ENCODE measurements at places on chromosomes 1 and 21. TPM values are rescaled to one million over a fixed set of nuclear protein-coding genes. Genes with fewer than 3 reads are reported as not detected.
A peak's percentile ranks its signal among the peaks of the same experiment; 100 is the strongest.

GRCh38 chr1:175034775-175035174 lies 11.6 kb upstream of the MRPS14 start:
- no peak overlapping the region for H3K4me3 ChIP-seq
- H3K27ac ChIP-seq: no peak overlapping the region
- peaks cover 1% of the 10 kb centered on the region for H3K4me1 ChIP-seq
- no peak for DNase-seq
- H3K36me3 ChIP-seq: no peaks in the 10 kb centered on the region
- H3K27me3 ChIP-seq: no peaks in the 10 kb centered on the region

DNA sequence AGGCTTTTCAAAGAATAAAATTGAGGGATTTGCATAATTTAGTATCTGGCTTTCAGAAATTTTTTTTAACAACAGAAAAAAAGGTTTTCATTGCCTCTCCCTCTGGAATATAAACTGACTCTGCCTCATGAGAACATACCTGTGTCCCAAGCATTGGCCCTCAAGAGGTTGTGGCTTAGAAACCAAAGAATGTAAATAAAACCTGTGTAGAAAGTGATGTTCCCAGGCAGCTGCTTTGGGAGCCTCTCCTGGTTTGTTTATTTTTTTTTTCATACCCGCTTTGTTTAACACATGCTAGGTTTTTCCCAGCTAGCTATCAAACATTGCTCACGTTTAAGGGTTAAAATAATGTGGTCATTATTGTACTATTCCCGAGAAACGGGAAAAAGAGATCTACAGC lies 40.5 kb upstream of the IFNAR2 start:
- H3K36me3 ChIP-seq: no peaks in the 10 kb centered on the region

- H3K36me3 ChIP-seq: no peaks in the 10 kb centered on the region
- H3K27me3 ChIP-seq: no peaks in the 10 kb centered on the region
- H3K4me1 ChIP-seq: no peaks in the 10 kb centered on the region
- no peak for DNase-seq
- H3K27ac ChIP-seq: no peak overlapping the region
Measured at GRCh38 chr1:193827516-193827915, 641.1 kb upstream of the B3GALT2 start.

GRCh38 chr1:24770881-24771280 lies 25.6 kb downstream of the CLIC4 start:
- no peaks in the 10 kb centered on the region for H3K27me3 ChIP-seq
- H3K27ac ChIP-seq: peak overlapping the region; percentile 73
- H3K4me1 ChIP-seq: peaks cover 25% of the 10 kb centered on the region

DNA sequence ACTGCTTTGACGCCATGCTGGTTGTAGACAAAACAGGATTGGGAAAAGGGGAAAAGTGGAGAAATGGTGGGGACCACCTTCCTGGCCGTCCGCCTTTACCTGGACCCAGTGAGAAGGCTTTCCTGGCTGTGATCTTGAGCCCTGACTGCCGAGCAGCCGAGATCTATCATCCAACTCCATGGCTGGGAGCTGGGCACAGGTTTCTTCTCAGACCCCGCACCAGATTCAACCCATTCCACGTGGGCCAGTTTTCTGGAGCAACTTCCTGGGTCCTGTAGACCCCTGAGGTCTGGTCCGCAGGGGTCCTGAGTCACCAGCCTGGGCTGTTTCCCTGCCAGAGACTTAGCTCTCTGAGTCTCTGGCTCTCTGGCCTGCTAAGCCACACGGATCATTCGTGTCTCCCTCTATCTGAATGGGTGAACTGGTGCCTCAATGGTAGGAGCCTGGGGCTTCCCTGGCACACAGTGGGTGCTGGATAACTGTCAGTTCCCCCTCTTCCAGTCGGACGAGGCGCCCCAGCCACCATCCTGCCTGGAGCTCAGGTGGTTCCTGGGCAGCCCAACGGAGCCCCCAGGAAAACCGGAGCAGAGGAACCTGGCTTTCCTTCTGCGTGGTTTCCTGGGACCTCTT lies 4.5 kb upstream of the NPHP4 start:
- no peak overlapping the region for H3K27ac ChIP-seq
- no peak for DNase-seq
- no peak overlapping the region for H3K4me3 ChIP-seq
- no peaks in the 10 kb centered on the region for H3K27me3 ChIP-seq

DNA sequence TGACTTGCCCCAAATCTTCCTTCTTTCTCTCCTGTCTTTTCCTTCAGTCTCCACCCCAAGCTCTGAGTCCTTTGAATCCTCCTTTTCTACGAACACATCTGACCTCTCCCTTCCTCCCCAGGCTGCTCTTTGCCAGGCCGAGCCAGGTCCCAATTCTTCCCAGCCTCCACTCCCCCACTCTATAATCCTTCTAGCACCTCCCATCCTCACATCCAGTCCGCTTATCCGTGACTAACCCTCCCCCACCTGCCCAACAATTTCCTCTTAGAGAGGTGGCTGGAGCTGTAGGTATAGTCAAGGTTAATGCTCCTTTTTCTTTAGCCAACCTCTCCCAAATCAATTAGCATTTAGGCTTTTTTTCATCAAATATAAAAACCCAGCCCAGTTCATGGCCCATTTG lies 9.5 kb upstream of the HPDL start:
- DNase-seq: no peak
- H3K27ac ChIP-seq: no peak overlapping the region
- H3K4me1 ChIP-seq: no peaks in the 10 kb centered on the region
- no peaks in the 10 kb centered on the region for H3K36me3 ChIP-seq
- H3K27me3 ChIP-seq: no peaks in the 10 kb centered on the region

- no peak overlapping the region for H3K4me3 ChIP-seq
- H3K4me1 ChIP-seq: no peaks in the 10 kb centered on the region
- H3K27me3 ChIP-seq: peaks cover 3% of the 10 kb centered on the region
- no peak for DNase-seq
Measured at GRCh38 chr1:101323535-101323934, 86.7 kb downstream of the S1PR1 start.

The PLK3 gene
- 114 TPM for total RNA-seq

The KCNE1 gene
- total RNA-seq: 0.48 TPM

The PGBD2 gene
- total RNA-seq: 11.7 TPM

The C1orf87 gene
- total RNA-seq: not detected

The CLCA1 gene
- total RNA-seq: not detected

The PLA2G4A gene
- 13.8 TPM for total RNA-seq

The RGS2 gene
- 20.4 TPM for total RNA-seq

Data from suprapubic skin (tissue), 4 donors.